ENCODE measurements at places on chromosomes 7 and 10.
A peak's percentile ranks its signal among the peaks of the same experiment; 100 is the strongest.

DNA sequence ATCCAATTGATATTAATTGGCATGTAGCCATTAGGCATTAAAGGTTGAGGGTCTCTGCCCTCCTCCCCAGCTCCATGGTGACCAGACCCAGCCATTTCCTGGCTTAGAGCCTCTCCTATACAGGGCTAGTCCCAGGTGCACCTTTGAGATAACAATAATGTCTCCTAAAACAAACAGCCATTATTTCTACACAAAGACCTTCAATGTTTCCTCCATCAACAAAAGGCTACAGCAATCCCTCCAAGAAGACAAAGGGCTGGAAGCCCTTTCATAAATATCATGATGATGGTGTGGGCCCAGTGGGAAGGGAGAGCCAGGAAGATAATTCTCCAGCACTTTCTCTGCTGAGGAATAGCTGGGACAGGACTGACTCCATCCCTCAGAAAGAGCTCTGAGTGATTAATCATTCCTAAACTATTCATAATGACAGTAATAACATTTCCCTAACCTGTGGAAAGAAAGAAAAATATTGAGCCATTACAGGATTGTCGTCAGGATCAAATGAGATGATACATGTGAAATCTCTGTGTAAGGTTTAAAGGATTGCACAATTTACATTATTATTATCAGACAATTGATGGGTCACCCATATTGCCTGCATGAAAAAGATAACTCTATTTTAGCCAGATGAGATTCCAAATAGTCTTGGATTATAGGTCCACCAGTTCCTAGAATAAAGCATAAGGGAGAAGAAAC, 10.2 kb downstream of the PKD2L1 start:
- DNase-seq: no peak

DNA sequence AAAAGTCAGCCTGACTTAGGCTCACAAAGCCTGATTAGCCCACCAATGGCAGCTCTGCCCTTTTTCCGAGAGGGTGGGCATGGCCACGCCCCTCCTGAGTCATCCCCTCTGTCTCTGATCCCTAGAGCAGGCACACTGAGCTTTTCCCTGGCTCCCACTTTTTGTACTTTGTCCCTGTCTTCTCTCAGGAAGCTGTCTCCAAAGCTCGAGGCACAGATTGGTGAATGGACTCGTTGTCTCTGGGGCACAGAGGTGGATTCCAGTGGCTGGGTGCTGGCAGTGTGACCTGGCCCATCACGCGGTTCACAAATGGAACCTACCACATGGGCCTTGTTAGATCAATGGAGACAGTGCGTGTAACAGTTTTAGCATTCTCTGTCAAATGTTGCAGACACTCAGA, 313.5 kb downstream of the WDR37 start:
- DNase-seq: no peak

DNA sequence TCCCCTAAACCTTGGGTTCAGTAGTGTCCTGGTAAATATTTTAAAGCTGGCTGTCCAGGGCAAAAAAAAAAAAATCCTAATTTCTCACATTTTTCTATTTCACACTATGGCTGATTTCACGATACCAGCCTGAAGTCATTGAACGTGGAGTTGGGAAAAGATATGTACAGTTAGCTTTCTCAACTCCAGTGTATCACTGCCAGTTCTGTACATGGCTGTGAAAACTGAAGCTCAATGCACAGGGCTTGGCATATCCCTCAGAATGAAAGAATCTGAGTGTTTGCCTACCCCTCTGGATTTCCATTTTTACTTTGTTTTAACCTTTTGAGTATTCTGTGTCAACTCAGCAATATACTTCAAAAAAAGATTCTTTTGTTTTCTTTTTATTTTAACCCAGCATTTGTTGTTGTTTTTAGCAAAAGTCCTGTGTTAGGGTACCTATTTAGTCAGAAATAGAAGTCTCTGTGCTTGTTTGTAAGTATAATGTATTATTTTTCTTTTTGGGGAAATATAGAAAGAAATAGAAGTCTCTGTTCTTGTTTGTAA, 274.5 kb downstream of the ADK start:
- DNase-seq: no peak

GRCh38 chr10:112421731-112422130, 25.0 kb downstream of the ZDHHC6 start:
- no peak for DNase-seq

DNA sequence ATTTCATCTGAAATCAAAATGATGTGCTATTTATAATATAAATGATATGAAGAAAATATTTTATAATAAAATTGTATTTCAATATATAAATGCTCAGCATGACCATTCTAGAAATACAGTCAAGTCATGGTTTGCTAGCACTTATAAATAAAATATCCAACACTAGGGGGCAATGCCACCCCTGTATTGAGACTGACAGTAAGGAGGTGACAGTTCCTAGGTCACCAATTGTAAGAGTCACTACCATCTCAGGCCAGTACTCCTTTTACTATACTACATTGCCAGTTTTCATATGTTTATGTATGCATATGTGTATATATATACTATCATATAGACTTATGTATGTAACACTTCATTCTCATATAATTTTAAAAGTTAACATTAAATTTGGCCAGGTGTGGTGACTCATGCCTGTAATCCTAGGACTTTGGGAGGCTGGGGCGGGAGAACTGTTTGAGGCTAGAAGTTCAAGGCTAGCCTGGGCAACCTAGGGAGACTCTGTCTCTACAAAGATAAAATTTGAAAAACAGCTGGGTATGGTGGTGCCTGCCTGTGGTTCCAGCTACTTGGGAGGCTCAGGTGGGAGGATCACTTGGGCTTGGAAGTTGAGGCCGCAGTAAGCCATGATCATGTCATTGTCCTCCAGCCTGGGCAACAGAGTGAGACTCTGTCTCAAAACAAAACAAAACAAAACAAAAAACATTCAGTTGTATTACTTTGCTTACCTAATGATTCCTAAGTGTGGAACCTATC, 2.4 kb upstream of the CNOT4 start:
- no peak for DNase-seq

DNA sequence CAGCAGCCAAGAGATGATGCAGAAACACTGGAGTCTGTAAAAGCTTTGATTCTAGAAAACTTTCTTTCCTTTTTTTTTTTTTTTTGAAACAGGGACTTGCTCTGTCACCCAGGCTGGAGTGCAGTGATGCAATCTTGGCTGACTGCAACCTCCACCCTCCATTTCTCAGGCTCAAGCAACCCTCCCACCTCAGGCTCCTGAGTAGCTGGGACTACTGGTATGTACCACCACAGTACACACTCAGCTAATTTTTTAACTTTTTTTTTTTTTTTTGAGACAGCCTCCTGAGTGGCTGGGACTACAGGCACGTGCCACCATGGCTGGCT, 17.0 kb upstream of the BAG3 start:
- DNase-seq: no peak

- DNase-seq: no peak
Measured at GRCh38 chr7:42237811-42238541, 967 bp upstream of the GLI3 start.

DNA sequence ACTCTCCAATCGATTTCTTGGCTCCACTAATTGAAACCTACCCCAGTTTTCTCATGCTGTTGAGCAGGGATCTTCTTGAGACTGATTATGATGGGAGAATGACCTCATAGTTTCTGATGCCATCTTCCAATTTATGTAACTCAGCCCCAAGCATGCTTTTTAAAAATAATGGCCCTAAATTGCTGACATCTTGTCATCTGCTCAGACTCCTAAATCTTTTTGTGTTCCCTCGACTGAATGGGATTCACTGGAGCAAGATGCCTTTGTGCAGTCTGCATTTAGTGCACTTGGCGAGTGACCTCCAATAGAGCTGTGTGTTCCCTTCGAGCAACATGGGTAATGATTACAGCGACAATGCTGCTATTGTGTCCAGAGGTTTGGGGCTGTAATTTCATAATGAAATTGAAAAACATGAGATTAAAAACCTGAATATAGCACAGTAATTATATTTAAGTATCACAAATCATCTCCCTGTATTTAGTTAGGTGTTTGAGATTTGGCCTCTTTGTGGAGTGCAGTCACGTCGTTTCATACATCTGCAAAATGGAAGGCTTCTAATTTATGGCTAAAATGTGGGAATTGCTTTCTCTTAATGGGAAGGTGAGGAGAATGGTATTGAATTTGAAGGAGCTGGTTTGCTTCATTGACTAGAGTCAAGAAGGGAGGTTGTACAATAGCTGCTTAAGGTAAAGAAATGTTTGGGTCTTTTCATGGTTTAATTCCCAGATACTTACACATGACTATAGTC, 192.9 kb downstream of the AUTS2 start:
- no peak for DNase-seq

GRCh38 chr10:94315024-94315451, 47.7 kb downstream of the NOC3L start:
- DNase-seq: no peak

GRCh38 chr7:158432369-158433341, 155.0 kb downstream of the PTPRN2 start:
- no peak for DNase-seq

DNA sequence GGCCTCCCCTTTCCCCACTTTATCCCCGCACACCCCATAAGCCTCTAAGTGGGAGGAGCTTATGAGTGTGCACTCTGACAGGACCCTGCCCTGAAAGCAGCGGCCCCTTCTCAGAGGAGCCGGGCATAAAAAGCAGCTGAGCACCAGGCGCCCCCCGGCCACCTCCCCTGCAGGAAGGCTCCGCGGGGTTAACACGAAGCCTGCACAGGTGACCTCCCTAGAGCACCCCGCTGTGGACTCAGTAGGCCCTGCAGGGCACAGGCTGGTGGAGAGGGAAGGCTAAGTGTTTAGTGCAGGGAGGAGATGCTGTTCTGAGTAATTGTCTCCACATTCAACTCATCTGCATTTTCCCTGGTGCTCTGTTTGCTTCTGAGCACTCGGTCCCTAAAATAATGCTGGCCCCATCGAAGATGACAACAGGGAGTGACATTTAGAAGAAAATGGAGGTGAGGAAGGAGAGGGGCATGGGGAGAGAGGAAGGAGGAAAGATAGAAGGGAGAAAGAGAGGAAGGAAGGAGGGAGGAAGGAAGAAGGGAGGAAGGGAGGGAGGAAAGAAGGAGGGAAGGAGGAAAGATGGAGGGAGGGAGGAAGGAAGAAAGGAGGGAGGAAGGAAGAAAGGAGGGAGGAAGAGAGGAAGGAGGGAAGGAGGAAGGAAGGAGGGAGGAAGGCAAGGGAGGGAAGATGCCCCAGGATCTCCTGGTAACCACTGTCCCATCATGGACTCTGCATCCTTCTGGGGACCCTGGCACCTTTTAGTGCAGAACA, 25.4 kb upstream of the CNPY1 start:
- no peak for DNase-seq

DNA sequence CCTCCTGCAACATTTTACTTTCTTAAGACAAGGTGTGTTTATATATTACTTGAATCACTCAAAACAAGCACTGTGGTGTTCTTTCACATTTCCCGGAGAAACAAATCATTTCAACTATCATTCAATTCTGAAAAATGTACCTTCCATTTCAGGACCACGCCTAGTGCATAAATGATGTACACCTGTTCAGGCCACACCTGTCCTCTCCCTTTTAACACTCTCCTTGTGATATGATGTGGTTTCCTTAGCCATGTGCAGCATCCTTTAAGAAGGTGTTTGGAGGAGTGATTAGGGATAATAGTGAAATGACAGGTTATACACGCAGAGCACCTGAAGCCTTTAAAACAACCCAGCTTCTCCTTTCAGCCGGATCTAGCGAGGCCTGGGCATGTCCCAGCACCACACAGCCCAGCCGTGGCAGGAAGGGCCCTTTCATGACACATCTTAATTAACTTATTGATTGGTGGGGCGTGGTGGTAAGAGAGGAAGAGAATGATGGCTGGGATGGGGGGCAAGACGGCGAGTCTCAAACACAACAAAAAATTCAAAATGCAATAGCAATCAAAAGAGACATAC, 26.9 kb downstream of the ABLIM1 start:
- DNase-seq: no peak

DNA sequence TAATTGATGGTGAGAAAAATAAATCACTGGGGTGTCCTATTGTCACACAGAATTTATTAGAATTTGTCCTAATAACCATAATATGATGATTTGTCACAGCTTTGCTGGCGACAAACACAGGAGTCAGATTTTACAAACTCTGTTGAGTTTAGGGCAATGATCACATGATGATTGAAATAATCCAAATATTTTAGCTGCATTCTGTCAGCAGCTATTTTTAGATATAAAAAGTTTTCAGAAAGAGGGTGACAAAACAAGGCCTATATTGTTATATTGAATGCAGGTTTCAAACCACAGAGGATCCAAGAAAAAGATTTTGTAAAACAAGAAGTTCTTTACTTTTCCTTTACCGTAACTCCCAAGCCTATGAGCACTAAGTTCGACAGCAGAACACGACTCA, 178.8 kb downstream of the ADAM12 start:
- DNase-seq: no peak

DNA sequence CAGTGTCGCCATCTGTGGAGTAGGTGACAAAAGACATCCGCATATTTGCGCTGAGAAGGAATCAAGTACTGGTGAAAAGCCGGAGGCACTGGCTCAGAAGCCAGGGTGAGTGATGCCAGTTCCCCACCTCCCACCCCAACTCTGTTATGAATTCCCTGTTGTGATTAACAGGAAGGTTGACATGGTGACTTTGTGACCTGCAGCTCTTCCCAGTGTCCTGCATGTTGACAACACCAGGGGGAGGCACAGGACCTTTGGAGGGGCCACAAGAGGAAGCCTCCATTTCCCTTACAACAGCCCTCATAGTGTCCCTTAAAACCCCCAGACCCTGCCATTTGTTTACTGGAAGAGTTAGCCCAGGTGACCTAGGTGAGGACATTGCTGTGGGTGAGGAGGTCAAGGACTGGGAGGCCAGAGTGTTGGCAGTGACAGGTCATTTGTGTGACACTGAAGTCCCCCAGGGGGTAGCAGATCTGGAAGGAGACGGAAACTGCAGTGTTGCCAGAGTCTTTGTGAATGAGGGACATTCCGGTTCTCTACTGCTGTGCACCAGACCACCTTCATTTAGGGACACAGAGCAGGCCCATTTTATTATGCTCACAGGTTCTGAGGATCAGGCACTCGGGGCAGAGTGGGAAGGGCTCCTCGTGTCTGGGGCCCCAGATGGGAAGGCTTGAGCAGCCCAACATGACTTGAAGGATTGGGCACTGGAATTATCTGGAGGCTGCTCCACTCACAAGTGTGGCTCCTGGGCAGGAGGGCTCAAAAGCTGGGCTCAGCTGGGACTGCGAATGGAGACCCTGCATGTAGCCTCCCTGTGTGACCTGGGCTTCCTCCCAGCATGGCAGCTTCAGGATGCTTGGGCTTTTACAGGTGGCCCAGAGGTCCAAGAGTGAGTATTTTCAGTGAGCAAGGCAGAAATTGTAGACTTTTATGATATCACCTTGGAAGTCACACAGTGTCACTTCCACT, 13.0 kb upstream of the ANTXRL start:
- no peak for DNase-seq

- peak; percentile 33 for DNase-seq
Measured at GRCh38 chr10:29239569-29240472, 49.0 kb upstream of the LYZL1 start.

DNA sequence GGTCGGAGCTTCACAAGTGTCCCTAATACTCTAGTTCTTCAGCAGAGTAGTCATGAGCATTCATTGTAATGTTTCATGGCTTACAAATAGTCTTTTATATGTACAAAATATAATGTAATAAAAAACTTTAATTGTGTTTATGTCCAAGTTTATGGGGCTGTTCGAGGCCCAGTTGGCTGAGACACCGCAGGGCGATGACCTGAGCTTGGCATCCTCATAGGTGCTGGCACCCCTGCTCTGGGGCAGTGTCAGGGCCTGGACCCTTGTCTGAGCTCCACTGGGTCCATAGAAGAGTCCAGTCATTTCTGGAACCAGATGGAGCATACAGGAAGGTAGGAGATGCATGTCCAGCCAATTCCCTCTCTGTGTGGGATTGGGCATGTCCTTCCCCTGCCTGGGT, 12.9 kb upstream of the ZMIZ1 start:
- no peak for DNase-seq

- DNase-seq: no peak
Measured at GRCh38 chr10:63077800-63078199, 55.3 kb upstream of the NRBF2 start.
